ENCODE measurements at places on chromosomes 5 and 9.
A peak's percentile ranks its signal among the peaks of the same experiment; 100 is the strongest.

DNA sequence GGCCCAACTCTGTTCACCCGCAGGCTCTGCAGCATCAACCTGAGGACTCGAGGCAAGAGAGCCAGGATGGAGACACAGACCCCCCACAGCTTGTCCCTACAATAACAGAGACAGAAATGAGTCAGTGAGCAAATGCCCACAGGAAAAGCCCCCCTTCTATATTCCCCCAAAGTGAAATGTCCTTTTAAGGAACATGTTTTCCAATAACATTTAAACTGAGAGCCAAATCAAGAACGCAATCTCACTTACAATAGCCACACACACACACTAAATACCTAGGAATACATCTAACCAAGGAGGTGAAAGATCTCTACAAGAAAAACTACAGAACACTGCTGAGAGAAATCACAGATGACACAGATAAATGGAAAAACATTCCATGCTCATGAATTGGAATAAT is 49.0 kb downstream of the TEX10 start:
- DNase-seq, result no peak

DNA sequence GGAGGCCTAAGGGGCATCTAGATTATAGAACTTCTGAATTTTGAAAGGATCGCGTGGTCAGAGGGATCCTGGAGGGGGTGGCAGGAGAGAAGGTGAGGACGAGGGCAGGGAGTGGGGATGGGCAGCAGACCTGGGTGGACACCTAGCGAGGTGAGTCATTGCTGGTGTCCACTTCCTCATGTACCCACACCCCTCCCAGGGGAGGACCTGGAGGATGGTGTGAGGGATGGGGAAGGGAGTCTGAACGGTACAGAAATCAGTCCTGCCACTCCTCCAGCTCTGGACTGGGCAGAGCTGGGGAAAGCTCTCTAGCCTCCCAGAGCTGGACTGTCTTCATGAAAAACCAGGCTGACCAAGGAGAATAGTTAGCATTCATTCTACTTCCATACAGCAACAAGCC is 46.9 kb downstream of the TMOD1 start:
- DNase-seq, result no peak

GRCh38 chr5:137113939-137114338 is 385.2 kb downstream of the SPOCK1 start:
- DNase-seq, result no peak

GRCh38 chr9:24436761-24437160 is 108.9 kb downstream of the IZUMO3 start:
- no peak for DNase-seq

DNA sequence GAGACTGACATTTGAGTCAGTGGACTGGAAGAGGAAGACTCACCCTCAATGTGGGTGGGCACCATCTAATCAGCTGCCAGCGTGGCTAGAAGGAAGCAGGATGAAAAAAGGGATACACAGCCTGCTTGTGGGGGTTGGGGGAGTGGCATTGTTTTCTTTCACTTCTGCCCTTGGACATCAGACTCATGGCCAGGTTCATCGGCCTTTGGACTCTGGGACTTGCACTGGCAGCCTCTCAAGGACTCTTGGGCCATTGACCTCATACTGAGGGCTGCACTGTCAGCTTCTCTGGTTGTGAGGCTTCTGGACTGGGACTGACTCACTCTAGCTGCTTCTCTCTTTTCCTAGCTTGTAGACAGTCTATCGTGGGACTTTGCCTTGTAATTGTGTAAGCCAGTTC is 374.9 kb downstream of the TLE1 start:
- DNase-seq, result no peak

- no peak for DNase-seq
Measured at GRCh38 chr9:111805830-111806241, 11.1 kb upstream of the SHOC1 start.

- DNase-seq, result no peak
Measured at GRCh38 chr5:180345781-180346180, 7.4 kb downstream of the GFPT2 start.

DNA sequence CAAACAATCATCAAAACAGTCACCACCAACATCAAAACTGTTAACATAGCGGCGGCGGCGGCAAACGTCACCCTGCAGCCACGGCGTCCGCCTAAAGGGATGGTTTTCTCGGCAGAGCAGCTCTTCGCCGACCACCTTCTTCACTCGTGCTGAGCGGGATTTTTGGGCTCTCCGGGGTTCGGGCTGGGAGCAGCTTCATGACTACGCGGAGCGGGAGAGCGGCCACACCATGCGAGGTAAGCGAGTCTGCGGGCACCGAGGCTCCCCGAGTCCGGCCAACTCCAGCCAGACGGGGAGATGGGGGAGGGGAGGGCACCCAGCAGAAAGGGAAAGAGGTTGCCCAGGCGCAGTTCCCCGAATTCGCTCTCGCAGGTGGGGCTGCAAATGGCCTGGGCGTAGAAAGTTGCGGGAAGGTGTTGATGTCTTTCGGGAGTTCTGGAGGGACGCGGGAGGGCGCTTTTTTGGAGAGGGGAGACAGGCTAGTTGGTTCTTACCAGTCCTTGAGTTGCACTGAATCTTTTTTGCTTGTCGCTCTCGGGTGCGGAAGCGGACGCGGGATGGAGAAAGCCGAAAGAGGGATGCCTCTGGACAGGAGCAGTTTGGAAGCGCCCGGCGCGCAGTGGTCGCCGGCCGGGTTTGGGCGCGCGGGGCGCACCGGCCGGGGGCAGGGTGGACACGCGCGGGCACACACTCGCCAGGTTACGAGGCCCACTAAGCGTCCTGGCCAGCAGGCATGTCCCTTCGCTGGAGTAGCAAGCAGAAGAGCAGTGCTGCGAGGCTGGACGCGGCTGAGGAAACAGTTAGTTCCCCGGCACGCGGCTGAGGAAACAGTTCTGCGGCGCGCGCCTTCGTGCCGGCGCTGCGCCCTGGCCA is 849 bp downstream of the RORB start:
- no peak for DNase-seq

DNA sequence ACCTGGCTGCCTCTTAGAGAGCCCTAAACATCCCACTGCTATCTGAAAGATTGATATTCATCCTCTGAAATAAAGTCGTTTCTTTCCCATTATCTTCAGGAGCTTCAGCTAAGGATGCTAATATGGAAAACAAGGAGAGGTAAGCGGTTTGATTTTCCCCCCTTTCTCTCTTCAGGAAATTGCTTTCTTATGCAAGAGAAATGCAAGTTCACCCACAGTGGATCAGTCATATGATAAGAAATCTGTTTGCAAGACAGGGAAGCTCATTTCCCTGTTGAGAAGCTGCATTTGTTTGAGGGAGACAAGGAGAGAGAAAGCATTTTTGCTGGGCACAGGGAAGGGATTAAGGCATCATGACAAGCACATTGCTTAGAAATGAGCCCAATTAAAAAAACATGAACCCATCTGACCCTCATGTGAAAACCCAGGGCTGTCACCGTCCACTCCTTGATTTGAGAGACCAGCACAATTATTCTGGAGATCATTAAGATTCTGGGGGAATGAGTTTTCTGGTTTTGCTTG is 53.7 kb upstream of the BOD1 start:
- no peak for DNase-seq

GRCh38 chr9:86175743-86176456 is 76.5 kb upstream of the GOLM1 start:
- DNase-seq, result no peak

GRCh38 chr5:57416278-57416994 is 66.2 kb downstream of the ACTBL2 start:
- no peak for DNase-seq

GRCh38 chr5:60287174-60287771 is 393.7 kb upstream of the PDE4D start:
- no peak for DNase-seq

DNA sequence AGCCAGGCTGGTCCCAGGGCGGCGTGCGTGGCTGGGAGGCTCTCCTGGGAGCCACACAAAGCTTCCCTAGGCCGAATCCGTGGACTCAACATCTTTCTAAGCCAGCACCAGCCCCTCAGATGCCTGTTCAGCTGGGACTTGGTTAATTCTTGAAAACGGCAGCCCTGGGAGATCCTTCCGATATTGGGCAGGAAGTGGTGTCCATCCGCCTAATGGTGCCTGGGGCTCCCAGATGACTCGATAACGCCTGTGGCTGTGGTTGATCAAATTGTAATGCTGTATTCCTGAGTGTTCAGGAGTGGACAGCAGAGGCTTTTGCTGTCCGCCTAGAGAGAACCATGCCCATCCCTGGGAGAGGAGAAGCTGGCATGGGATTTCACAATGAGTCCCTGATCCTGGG is 14.1 kb downstream of the KCNT1 start:
- DNase-seq, result no peak

- DNase-seq, result peak; percentile 37
Measured at GRCh38 chr9:131500377-131500776, 2.3 kb upstream of the POMT1 start.

- no peak for DNase-seq
Measured at GRCh38 chr5:81420039-81420667, 26.2 kb upstream of the ACOT12 start.

DNA sequence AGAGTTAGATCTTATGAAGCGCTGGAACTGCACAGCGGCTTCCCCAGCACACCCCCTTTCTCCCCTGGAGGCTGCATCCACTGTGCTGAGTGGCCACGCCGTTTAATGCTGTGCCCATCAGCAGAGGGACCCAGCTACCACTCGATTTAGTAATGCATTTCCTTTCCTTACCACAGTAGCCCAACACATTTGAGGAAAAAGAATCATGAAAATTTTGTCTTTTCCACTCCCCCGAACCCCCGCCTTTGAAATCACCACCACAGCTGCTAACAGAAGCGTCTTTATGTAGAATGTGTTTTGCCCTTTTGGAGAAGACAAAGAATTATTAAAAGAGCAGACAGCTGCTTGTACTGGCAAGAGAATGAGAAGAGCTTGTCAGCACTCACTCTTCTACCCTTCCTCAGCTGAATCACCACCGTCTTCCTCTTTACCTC is 73.2 kb downstream of the ACER2 start:
- DNase-seq, result no peak

- DNase-seq, result no peak
Measured at GRCh38 chr9:24459953-24460352, 85.7 kb downstream of the IZUMO3 start.

DNA sequence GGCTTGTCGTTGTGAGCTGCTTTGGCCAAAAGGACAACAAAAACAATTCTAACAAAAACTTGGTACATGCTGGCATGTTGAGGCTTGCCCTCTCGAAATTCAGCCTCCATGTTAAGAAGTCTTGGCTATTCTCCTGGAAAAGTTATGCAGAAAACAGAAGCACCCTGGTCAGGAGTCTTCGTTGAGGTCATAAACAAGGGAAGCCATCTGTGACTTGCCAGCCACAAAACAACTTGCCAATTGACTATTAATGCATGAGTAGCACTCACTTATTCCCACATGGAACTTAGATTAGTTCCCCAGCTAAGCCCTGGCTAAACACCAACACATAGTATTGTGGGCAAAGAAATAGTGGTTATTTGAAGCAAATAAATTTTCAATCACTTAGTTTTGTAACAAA is 521.0 kb upstream of the CHD1 start:
- no peak for DNase-seq

- DNase-seq, result no peak
Measured at GRCh38 chr9:120326049-120326693, 253.8 kb downstream of the CDK5RAP2 start.

GRCh38 chr5:111598996-111599395 is 86.7 kb upstream of the STARD4 start:
- no peak for DNase-seq

DNA sequence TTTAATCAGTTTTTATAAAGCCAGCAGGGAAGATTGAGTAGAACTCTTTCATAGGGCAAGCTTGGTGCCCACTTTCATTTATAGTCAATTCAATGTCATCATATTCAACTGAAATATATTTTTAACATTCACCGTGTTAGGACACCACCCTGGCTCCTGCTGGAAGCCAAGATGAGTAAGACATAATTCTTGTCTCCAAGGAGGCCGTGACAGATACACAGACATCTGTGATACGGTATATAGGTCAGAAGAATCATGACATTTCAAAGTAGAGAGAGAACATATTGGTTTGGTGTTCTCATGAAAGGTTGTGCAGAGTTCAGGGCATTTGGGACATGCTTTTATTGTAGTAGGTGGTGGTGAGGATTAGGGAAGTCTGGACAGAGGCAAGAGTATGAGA is 120.1 kb downstream of the CMYA5 start:
- no peak for DNase-seq
